ENCODE measurements at places on chromosomes 2 and 18. TPM values are rescaled to one million over a fixed set of nuclear protein-coding genes. Genes with fewer than 3 reads are reported as not detected.

- DNase-seq = no peak
Measured at GRCh38 chr2:215772003-215772402, 241.3 kb downstream of the MREG start.

- no peak for DNase-seq
Measured at GRCh38 chr2:73215254-73215653, 1.2 kb downstream of the SMYD5 start.

Gene GALNT13
- total RNA-seq = not detected

DNA sequence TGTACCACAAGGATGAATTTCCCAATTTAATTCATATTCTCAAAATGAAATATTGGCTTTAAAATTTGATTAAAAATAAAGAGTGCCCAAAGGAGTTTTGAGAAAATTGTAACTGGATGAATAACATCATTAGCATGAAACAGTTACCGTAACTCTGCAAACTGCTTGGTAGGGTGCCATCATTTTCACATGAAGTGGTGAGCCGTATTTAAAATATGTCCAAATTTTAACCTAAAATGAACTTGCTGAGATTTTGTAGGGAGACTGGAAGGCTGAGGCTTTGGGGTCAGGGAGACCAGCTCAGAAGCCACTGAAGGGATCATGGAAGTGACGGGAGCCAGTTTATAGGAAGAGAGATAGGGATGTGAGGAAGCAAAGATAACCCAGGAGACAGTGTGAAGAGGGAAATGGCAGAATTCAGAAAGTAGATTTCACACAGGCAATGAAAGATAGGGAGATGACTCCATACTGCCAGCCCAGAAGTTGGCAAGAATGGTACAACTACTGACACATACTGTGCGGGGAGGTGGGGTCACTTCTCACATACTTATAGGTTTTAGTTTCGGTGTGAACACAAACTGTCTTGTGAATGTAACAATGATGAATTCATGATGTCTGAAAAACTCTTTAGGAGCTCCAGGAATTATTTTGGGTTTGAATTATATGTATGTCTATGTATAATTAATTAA lies 53.8 kb downstream of the EFEMP1 start:
- DNase-seq = no peak

Gene MAPK4
- not detected for total RNA-seq

- no peak for DNase-seq
Measured at GRCh38 chr2:98099939-98100743, 13.2 kb downstream of the VWA3B start.

DNA sequence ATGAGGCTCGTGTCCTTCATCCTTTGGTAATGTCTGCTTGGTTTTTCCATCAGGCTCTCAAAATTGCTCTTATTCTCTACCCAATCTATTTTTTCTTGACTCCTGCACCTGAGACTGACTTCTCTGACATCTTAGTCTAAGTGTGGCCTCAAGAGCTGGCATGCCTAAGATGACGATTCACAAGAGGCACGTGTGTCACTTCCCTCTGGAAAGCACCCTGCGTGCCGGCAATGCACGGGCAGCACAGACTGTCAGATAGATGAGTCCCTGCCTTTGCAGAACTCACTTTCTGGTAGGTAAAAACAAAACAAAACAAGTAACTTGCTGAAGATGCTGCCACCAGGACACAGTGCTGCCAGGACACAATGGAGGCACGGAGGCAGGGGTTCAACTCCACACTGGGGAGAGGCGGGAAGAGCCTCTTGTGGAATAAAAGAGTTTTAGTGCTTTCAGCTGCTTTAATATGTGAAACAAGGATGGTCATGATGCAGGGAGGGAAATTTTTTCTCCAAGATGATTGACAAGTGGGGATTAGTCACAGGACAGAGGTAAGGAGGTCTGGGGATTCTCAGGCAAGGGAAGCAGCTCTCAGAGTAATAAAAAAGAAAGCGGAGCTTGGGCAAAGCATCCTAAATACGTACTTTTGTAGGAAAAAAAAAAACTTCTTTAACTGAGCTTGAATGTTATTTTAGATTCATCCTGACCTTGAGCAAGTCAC lies 27.3 kb downstream of the CYB5A start:
- DNase-seq = no peak

DNA sequence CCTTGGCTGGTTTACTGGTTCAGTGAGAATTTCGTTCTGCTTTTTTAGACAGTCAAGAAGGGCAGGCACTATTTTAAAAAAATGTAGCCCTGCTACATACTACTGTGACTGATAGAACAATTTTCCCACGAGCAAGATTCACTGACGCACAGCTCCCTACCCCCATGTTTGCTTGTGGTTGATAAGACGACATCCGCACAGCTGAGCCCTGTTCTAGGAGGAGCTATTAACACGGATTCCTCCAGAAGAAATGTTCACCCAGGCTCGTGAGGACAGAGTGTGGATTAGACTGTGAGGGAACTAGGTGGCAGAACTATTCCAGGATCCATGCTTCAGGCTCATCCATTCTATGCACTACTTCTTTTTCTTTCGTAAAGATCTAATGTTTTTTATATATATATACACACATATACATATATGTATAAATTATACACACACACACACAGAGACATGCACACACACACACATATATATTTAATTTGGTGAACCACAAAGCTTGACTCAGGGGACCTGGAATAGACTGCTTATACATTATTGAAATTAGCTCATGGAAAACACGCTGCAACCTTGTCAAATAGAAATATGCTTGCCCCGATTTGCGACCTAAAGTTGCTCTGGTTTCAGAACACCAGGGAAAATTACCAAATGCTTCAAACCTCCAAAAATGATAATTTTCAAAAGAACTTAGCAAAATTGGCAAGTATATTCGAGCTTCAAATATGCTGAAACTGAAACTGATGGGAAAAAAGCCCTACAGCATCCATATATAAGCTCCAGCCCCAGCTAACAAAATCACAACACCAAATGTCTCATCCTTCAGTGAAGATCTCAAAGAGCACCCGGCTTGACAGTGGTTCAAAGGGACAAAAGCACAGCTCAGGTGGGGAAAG lies 370.4 kb downstream of the SOCS6 start:
- DNase-seq = no peak

DNA sequence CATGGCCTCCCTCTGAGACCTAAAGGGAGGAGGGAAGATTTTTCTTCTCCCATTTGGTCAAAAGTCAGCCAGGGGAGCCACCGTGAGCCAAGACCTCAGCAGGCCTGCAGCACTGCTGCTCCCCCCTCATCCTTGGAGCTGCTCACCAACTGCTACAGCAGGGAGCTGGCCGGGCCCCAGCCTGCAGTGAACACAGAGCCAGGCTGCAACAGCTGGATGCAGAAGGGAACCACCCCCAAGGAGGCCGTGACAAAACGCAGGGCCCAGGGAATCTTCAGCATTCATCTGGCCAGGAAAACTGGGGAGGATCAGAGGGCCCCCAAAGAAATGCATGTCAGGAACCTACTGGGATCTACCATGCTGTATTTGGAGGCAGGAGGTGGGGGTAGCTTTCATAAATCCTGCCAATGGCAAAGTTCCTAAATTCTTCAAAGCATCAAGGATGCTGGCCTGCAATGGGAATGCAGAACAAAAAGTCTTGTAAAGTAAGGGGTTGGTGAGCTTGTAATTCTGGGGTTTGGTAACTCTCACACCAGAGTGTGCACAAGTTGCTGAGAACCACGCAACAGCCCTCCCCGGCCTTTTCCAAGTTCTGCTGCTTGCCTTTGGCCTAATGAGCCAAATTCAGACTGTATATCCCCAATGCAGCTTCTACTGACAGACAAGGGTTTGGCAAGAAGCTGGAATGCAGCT lies 61.0 kb downstream of the CACNB4 start:
- DNase-seq = no peak

Gene KLHL29
- 7.7 TPM for total RNA-seq

Gene REG3G
- not detected for total RNA-seq

Gene KYNU
- total RNA-seq = not detected

DNA sequence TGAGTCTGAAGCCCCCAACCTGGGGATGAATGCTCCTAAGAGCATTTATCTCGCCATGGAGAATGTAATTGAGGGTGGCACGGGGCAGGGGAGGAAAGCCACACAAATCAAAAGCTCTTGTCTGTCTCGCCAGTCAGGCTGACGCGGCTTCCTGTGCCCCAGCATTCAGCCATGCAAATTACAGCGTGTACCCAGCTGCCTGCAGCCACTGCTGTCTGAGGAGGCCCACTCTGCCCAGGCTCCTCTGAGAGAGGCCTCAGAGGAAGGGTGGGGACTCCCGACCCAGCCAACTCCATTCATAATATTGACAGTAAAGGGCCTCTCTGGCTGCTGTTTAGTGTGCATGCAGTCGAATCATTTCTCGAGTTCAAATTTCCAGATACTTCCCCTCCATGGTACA lies 22.0 kb downstream of the SMAD7 start:
- no peak for DNase-seq

GRCh38 chr18:38611036-38611964 lies 1045.7 kb upstream of the CELF4 start:
- DNase-seq = no peak

- no peak for DNase-seq
Measured at GRCh38 chr18:59464486-59464885, 105.4 kb upstream of the LMAN1 start.

DNA sequence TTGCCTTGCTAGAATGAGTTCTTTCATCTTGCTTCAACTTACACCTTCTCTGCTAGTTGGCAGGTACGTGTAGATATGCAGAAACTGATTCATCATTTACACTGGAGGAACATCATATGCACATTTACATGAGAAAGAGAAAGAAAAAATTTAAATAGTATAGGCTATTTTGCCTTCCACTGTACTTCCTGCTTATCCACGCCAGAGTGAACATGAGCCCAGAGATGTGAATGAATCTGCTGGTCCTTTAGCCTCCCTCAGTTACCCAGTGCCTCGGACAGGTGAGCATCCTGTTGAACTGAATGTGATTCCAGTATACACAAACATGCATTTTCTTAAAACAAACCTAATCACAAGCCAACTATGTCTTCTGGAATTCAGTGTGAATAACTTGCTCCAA lies 83.6 kb downstream of the SESTD1 start:
- no peak for DNase-seq

- peak; percentile 20 for DNase-seq
Measured at GRCh38 chr2:37005118-37005868, 39.0 kb upstream of the STRN start.

- no peak for DNase-seq
Measured at GRCh38 chr2:84931384-84931821, 25.9 kb downstream of the TMSB10 start.

GRCh38 chr2:102698369-102699111 lies 63.3 kb upstream of the TMEM182 start:
- DNase-seq = no peak

Gene CWC22
- 17.2 TPM for total RNA-seq

Gene RRM2
- total RNA-seq = 294 TPM

Gene MBOAT2
- total RNA-seq = 34.8 TPM

Gene GKN2
- total RNA-seq = not detected

Gene CRYGD
- total RNA-seq = not detected

Gene C2orf80
- not detected for total RNA-seq

DNA sequence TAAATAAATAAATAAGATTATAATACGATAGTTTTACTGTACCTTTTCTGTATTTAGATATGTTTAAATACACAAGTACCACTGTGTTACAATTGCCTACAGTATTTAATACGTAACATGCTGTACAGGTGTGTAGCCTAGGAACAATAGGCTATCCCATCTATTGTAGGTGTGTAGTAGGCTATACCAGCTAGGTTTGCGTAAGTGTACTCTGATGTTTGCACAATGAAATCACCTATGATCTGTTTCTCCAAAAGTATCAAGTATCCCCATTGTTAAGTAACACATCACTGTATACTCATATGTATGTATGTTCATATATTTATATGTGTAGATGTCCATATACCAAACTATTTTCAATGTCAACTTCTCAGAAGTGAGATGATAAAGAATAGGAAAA lies 118.2 kb upstream of the RND3 start:
- no peak for DNase-seq

DNA sequence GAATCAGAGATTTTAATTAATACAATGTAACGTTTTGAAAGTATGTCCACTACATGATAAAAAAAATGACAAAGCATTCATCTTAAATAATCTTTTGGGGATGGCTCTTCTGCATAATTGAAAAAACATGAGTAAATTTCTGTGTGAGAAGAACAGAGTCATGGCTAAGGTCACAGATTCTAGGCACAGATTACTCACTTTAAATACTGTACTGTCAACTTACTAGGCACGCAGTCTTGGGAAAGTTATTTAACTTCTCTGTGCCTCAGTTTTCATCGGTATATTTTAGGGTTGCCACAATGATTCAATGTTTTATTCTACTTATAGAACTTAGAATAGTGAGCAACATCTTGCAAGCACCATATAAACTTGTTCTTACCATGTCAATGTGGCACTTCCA lies 49.2 kb downstream of the TMEFF2 start:
- DNase-seq = no peak

GRCh38 chr2:226187156-226187555 lies 612.5 kb downstream of the IRS1 start:
- DNase-seq = no peak

DNA sequence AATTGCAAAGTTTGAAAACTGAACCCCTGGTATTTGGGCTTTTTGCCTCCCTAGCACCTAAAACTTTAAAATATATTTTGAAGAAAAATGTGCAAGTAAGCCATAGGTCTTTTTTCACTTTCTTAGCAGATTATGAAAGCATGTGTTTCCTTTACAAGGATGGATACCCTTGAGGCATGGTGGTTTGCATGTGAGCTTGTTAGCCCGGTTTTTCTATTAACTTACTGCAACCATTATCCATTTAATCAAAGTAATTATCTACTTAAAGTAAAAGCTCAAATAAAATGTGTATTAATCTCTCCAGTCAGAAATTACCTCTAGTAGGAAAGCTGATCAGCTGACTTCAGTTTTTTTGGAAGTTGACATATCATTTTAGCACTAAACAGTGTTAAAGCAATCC lies 140.6 kb downstream of the EML6 start:
- DNase-seq = no peak

Gene IL36B
- not detected for total RNA-seq

Gene OSR1
- total RNA-seq = 4.4 TPM

Gene DPP10
- total RNA-seq = not detected

- no peak for DNase-seq
Measured at GRCh38 chr2:46368401-46368800, 71.2 kb downstream of the EPAS1 start.

DNA sequence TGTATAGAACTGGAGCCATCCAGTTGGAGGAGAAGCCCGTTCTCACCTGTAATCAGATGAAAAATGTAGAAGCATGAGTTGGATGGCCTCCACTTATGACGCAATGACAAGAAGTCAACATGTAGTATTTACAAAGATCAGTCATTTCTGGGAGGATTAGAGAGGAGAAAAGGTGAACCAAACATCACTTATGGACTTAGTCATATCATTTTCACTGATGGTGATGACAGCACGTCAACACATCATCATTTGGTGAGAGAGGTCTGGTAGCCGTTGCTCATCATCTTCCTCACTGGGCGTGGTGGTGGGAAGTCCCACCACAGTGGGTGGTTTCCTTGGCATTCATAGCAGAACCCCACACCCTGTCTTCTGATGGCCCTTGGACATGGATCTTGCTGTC lies 264.2 kb upstream of the EPAS1 start:
- DNase-seq = no peak

Gene CPO
- not detected for total RNA-seq

Gene ZNF514
- 20.5 TPM for total RNA-seq

- peak; percentile 24 for DNase-seq
Measured at GRCh38 chr2:171432969-171433762, 624 bp downstream of the METTL8 start.

GRCh38 chr2:173990970-173991819 lies 26.0 kb upstream of the SP3 start:
- no peak for DNase-seq

All from Panc1 (cell line).